ENCODE measurements at places on chromosomes 5 and 9.

GRCh38 chr5:107443897-107444296, 226.8 kb downstream of the EFNA5 start:
- no peak for DNase-seq

DNA sequence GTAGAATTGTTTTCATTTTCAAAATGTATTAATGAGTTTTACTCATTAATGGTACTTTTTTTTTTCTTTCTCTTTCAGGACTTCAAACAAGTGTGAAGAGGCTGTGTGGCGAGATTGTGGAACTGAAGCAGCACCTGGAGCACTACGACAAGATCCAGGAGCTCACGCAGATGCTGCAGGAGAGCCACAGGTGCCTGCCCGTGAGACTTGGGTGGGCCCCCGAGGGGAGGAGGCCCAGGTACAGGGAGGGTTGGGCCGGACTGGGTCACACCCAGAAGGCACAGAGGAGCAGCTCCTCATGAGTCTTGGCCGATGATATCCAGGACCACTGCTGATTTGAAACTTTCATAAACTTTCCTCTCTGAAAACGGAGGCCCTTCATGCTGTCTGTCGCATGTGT, 35.6 kb downstream of the CEP72 start:
- DNase-seq: no peak

DNA sequence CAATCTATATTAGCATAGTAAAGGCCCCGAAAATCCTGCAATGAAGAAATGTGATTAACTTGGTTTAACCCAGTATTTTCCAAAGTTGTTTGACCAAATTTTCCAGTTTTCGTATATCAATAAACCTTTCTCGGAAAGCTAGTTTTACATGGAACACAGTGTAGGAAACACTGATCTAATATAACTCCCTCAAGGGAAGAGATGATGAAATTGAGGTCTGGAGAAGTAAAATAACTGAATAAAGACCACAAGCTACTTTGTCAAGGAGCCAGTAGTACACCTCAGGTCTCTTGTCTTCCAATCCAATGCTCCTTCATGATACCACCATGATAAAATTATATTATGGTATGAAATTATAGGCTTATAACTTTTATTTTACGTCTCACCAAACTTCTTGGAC, 118.1 kb upstream of the TARS1 start:
- DNase-seq: no peak

DNA sequence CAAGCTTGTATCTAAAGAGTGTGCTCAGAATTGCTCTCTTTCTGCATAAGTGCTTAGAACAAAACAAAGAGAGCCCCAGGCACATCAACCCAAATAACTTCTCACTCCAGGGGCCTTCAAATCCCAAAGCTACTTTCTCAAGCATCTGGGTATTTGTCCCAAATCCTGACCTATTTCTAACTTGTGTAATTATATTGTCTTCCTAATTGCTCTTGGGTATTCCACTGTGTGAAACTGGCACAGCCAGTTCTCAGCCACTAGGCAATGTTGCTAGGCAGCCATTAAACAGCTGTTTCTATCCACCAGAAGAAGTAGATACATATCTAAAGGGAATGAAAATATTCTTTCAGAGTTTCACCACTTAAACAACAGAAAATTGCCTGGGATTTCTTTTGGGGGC, 198.8 kb downstream of the PRELID2 start:
- DNase-seq: no peak

- DNase-seq: peak; percentile 66
Measured at GRCh38 chr5:36724467-36725332, 118.3 kb downstream of the SLC1A3 start.

DNA sequence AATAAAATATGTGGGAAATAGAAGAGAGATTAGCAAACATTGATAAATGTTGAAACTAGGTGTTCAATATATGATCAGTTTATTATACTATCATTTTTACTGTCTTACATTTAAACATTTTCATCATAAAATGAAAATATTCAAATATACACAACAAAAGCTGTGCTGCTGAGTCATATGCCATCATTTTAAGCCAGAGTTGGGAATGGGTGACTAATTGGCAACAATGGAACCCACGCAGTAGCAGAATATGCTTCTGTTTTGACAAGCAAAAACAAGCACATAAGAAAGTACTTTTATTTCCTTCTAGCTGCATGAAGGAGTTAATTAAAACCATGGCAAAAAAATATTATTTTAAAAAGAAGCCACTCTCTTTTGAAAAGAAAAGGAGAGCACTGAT, 340.0 kb upstream of the EDIL3 start:
- DNase-seq: no peak

DNA sequence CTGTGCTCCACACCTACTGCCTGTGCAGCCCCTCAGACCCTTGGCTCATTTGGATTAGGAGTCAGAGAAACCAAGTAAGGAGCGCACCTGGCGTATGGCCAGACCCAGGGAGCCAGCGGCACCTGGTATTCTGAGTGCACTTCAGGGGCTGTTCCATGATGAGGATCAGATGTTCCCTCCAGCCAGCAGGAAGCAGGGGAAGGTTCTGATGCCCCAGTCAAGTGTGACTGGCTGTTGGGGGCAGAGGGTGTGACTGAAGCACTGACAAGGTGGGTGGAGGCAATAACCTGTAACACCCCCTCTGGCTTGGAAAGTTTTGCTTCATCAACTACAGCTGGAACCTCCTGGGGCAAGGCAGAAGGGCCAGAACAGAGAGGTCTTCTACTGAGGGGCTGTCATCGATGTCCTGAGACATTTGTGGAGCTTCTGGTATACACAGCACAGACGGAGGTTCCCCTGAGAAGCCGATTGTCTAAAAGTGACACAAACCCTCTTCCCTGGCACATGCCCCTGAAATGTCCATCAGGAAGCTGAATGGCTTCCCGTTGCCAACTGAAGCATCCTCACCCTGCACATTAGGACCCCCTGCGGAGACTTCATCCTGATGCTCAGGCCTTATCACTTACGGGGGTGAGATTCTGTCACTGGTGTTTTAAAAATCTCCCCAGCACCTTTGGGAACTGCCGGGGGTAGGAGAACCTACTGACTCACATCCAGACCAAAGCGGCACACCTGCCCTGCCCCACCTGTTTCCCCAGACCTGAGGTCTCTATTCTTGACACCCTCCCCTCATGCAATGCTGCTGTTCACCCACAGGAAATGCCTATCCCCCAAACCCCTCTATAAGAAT, 21.1 kb downstream of the TRAF1 start:
- DNase-seq: no peak

DNA sequence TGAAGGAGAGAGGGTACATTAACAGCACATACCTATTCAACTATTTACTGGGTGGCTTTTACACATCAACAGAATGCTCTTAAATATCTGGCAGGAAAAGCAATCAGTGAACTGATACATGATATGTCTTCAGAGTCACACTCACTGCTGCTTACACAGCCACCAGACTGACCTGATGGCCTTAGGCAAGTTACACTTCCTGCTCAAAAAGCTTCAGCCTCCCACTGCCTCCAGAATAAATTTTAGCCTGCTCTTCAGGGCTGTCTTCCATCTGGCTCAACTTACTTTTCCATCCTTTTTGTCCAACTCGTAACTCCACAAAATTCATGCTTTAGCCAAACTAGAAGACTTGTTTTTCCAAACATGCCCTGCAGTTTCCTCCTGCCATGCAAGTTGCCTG, 10.7 kb downstream of the LOX start:
- no peak for DNase-seq

DNA sequence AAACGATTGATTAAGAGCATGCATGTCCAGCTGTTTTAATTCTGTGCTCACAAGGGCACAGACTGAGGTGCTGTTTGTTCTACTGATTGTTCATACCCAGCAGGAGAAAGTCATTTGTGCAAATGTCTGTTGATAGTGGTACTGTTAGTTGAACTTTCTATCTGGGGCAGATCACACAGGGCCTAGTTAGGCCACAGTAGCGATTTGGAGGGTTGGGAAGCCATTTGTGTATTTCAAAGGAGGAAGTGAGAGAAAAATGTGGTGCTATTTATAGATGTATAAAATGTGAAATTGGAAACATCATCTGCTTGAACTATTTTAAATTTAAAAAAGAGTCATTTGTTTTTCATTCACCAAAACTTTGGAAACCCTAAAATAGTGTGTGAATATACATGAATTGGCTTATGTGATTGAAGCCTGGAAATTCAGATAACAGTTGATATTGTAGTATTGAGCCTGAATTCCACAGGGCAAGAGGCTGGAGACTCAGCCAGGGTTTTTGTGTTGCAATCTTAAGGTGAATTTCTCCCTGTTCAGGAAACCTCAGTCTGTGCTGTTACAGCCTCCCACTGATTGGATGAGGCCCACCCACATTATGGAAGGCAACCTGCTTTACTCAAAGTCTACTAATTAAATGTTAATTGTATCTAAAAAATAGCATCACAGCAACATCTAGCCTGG, 162.0 kb upstream of the CDKN2B start:
- DNase-seq: no peak

DNA sequence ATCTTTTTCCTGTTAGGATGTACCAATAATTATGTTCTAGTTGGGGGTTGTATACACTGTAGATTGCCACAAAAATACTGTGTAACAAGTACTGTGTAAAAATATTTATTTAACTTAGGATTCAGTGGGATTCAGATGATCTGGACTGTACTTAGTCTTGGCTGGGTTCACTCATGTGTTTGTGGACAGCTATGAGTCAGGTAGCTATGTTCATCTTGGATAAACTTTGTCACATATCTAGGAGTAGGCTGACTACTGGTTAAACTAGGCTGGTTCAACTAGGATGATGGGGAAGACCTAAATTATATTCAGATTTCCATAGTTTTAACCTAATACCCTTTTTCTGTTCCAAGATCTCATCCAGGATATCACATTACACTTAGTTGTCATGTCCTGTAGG, 32.1 kb upstream of the TNFSF15 start:
- no peak for DNase-seq

- no peak for DNase-seq
Measured at GRCh38 chr5:55151923-55152842, 7.8 kb upstream of the GPX8 start.

DNA sequence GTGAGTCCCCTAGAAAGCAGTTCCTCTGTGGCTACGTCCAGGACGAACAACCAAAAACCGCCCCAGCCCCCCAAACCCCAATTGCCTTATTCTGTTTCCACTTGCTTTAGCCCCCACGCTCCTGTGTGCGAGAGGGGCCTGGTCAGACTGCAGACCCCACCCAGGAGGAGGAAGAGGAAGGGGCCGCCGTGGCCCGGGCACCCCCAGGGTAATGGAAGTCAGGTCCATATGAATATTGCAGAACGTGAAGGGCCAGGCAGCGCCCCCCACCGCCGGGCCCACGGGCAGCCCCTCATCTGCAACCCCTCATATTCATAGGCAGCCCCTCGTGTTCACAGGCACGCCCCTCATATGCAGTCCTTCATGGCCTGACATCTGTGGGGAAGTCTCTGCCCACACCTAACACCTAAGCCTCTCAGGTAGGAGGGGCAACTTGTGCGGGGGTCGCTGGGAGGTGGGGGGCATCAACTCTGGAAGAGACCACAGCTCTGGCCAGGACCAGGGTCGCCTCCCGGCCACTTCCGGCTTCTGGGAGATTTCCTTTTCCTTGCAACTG, 37.7 kb upstream of the PLEKHG4B start:
- no peak for DNase-seq

- DNase-seq: no peak
Measured at GRCh38 chr5:137305971-137306602, 193.0 kb downstream of the SPOCK1 start.

DNA sequence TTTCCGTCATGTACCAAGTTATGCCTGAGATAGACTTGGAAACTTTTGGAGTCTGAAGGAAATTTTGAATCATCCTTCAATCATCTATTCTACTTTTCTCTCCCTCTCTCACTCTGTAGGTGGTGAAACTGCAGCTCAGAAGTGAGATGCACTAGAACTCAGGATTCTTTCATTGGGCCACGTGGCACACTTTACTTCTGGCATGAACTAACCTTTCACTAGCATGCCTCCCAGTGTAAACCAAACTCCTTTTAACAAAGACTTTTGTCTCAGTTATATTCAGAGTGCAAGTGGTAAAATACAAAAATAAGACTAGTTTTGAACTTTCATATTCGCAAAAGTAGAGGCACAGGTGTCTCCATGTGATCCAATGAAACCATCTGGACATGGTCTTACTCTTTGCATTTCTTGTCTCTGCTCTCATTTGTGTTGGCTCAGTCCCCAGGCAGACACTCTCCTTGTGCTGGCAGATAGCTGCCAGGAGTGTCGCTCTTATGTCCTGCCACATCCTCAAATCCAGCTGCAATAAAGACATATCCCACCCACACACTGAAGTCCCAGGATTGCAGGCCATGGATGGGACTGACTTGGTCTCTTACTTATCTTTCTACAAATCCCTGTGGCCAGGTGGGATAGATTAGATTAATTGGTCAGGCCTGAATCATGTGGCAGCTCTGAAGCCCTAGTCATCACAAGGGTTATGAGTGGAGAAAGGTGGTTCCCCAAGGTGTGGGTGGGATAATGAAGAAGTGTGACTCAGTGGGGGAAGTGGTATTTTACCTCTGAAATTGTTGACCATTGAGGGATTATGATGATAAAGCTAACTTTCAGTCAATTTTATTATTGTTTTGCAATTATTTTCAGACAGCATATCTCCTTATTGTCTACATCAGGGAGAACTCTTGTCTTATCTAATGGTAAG, 267.5 kb downstream of the GABRB2 start:
- no peak for DNase-seq

All from SIG-M5 (cell line).